Bronchial epithelial cell (primary cell): ENCODE measurements at places on chromosomes 12 and 14. TPM values are rescaled to one million over a fixed set of nuclear protein-coding genes. Genes with fewer than 3 reads are reported as not detected.

Gene TNS2
- total RNA-seq, result 1.3 and 1.8 TPM in 2 replicates

Gene SSTR1
- under 0.01 TPM in 1 of 2 replicates, not detected in the other for total RNA-seq

Gene A2ML1
- 61.9 and 258 TPM in 2 replicates for total RNA-seq

Gene ACOT4
- 0.26 TPM in 2 replicates for total RNA-seq

Gene TTC9
- total RNA-seq, result 5.3 and 9.7 TPM in 2 replicates

Gene CLEC4A
- total RNA-seq, result 0.53 TPM in 1 of 2 replicates, not detected in the other

Gene GPR68
- 0.77 and 1.8 TPM in 2 replicates for total RNA-seq

Gene METTL17
- total RNA-seq, result 30.0 and 56.1 TPM in 2 replicates

Gene MEG3
- 3.7 and 4.1 TPM in 2 replicates for total RNA-seq

Gene HSPB8
- total RNA-seq, result 0.26 and 2.4 TPM in 2 replicates

Gene PRH2
- 0.38 TPM in 1 of 2 replicates, not detected in the other for total RNA-seq

Gene RAD51B
- 12.1 and 14.7 TPM in 2 replicates for total RNA-seq

Gene KRT81
- 0.13 and 0.26 TPM in 2 replicates for total RNA-seq

Gene CLEC6A
- under 0.01 TPM in 1 of 2 replicates, not detected in the other for total RNA-seq

Gene ANKRD33
- not detected in 2 replicates for total RNA-seq

Gene TBX3
- 0.38 and 1.3 TPM in 2 replicates for total RNA-seq

Gene DPPA3
- total RNA-seq, result not detected in 2 replicates

Gene ALDH2
- 41.9 and 106 TPM in 2 replicates for total RNA-seq

Gene ADSS1
- total RNA-seq, result 18.2 and 34.3 TPM in 2 replicates

Gene BRF1
- total RNA-seq, result 22.3 and 24.0 TPM in 2 replicates

Gene OR6C70
- not detected in 2 replicates for total RNA-seq

Gene LHX5
- 0.26 and 0.77 TPM in 2 replicates for total RNA-seq

Gene GOLGA5
- 38.3 and 41.9 TPM in 2 replicates for total RNA-seq

Gene ANKS1B
- 0.26 and 0.38 TPM in 2 replicates for total RNA-seq

Gene P2RX2
- total RNA-seq, result not detected in 2 replicates

Gene LAG3
- not detected in 2 replicates for total RNA-seq

Gene HOXC4
- total RNA-seq, result not detected in 2 replicates

Gene DNAH10
- total RNA-seq, result under 0.01 and 0.13 TPM in 2 replicates

Gene ZBTB25
- 4.1 and 4.7 TPM in 2 replicates for total RNA-seq

Gene PZP
- not detected in 2 replicates for total RNA-seq

Gene CEP170B
- total RNA-seq, result 29.0 and 41.5 TPM in 2 replicates

Gene VDR
- total RNA-seq, result 3.2 and 3.4 TPM in 2 replicates
